ENCODE measurements at places on chromosomes 2 and 18. TPM values are rescaled to one million over a fixed set of nuclear protein-coding genes. Genes with fewer than 3 reads are reported as not detected.

- no peak overlapping the region for H3K27ac ChIP-seq
- no peak overlapping the region for H3K4me3 ChIP-seq
- no peaks in the 10 kb centered on the region for H3K4me1 ChIP-seq
- DNase-seq = no peak
- no peaks in the 10 kb centered on the region for H3K27me3 ChIP-seq
These were observed 80.2 kb downstream of the SLC8A1 start for GRCh38 chr2:40371525-40372282.

DNA sequence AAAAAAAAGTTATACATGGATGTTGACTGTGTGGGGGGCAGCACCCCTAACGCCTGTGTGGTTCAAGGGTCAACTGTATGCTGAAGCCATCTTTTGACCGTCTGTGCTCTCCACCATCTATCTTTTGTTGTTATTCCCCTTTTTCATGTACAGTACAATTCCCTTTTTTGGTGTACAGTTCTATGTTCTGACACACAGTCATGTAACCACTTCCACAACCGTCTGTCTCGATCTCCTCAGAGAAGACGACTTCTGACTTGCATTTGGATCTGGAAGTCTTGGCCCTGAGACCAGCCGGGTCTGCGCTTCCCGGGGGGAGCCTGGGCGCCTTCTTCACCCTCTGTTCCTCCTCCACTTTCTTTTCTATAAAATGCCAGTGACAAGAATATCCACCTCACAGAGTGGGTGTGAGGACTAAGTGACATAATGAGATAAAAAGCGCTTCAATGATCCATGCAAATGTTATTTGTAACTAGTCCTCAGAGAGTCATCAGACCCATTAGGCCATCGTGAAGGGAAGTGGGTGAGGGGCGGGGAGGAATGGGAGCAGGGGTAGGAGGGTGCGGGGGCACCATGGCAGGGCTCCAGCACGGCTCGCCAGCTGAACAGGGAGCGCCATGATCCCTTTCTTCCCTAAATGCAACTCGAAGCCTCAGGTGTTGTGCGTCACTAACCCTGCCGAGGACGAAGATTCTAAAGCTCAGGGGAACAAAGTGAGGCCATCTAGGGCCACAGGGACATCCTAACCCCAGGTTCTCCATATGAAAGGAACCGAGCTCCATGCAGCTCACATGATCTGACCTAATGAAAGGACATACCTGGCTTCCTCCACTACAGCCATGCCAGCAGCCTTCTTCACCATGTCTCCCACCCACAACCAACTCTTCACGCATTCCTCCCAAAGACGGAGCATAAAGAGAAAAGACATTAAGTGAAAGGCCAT is 16.6 kb downstream of the ADCY3 start:
- DNase-seq = no peak
- no peak overlapping the region for H3K4me3 ChIP-seq
- H3K27me3 ChIP-seq = no peaks in the 10 kb centered on the region
- H3K27ac ChIP-seq = no peak overlapping the region
- no peaks in the 10 kb centered on the region for H3K4me1 ChIP-seq

DNA sequence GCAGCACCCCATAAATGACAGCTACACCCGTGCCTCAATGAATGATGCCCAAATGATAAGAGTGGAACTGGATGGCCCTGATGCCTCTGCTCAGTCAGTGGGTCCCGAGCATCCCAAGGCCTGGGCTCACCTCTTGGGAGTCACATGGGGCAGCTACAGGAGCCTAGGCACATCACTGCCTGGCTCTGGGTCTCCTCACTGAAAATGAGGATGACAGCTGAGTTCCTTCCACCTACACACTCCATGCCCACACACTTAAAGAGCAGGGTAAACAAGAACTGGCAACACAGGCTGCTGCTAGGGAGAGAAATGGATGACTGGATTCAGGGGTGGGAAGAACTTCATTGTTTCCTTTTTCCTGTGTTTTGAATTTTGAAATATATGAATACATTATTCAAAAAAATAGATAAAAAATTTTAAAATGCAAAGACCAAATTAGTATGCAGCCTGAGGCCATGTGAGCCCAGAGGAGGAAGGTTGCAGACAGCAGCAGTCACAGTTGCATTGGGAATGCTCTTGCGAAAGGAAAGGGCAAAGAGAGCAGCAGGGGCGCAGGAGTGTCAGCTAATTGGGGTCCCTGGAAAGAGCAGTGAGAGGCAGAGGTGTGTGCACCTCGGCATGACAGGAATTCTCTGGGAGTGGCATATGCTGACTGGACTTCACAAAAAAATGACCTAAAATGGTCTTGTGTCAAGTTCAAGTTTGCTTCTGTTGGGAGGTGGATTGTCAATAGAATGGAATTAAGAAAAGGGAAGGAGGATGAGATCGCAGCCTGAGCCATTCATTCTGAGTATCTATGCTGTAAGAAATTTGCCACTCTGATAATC is 327.1 kb downstream of the CELF4 start:
- H3K36me3 ChIP-seq = no peaks in the 10 kb centered on the region
- no peak for DNase-seq
- no peaks in the 10 kb centered on the region for H3K4me1 ChIP-seq
- H3K27me3 ChIP-seq = no peaks in the 10 kb centered on the region

- no peak overlapping the region for H3K4me3 ChIP-seq
- no peak overlapping the region for H3K27ac ChIP-seq
- H3K36me3 ChIP-seq = no peaks in the 10 kb centered on the region
- no peaks in the 10 kb centered on the region for H3K4me1 ChIP-seq
- H3K27me3 ChIP-seq = no peaks in the 10 kb centered on the region
- no peak for DNase-seq
These were observed 11.6 kb downstream of the PDE6D start for GRCh38 chr2:231769170-231770136.

DNA sequence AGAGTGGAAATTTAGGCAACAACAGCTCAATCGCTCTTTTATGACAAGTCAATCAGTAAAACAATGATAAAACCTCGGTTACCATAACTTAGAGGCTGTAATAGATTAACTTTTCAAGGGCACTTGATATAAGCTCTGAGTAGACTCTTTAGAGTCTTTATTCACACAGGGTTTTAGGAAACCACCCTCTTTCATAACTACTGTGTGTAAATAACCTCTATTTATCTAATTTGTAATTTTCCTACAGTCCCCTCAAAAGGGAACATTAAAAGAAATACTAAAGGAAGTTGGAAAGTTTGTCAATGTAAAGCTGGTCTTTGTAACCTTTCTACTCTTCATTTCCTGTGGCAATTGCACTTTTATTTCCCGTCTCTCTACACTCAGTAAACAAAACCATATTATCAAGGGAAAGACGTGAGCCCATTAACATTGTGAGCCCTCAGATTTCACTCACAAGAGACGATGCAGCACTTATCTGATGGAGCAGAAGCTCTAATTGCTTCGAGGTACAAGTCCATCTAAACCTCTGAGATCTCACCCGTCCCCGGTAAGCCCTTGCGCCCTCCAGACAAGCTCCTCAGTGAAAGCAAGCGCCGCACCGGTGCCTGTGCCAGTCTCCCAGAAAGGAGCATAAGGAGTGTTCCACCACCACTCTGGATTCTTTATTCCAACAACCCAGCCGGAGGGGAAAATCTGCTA is 1.1 kb upstream of the HOXD1 start:
- H3K4me3 ChIP-seq = peak overlapping the region; percentile 58
- H3K36me3 ChIP-seq = no peaks in the 10 kb centered on the region
- H3K27me3 ChIP-seq = peaks cover 72% of the 10 kb centered on the region
- H3K27ac ChIP-seq = peak overlapping the region; percentile 74
- DNase-seq = no peak

- H3K27me3 ChIP-seq = no peaks in the 10 kb centered on the region
- DNase-seq = no peak
- no peaks in the 10 kb centered on the region for H3K4me1 ChIP-seq
These were observed 25.5 kb upstream of the YWHAQ start for GRCh38 chr2:9656270-9656766.

- no peaks in the 10 kb centered on the region for H3K4me1 ChIP-seq
- no peak for DNase-seq
- no peak overlapping the region for H3K27ac ChIP-seq
- H3K27me3 ChIP-seq = no peaks in the 10 kb centered on the region
- H3K36me3 ChIP-seq = no peaks in the 10 kb centered on the region
These were observed 34.9 kb upstream of the MAT2A start for GRCh38 chr2:85503851-85504777.

DNA sequence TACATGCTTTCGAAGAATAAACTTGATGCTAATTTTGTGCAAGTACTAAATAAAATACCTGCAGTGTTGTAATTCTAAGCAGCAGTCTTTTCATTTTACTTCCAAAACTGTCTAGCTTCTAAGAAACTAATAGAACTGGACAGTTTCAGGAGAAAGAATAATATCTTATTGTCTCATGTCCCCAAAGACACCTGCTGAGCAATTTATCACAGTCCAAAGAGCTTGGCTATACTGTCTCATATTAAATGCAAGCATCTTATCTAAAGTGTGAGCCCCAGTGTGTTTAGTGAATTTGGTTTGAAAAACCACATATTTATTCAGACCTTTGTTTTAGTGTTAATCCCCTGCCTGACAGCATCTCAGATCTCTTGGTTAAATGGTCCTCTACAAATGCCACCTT is 374.3 kb downstream of the TMX3 start:
- no peak overlapping the region for H3K27ac ChIP-seq
- DNase-seq = no peak
- H3K4me1 ChIP-seq = no peaks in the 10 kb centered on the region
- H3K36me3 ChIP-seq = no peaks in the 10 kb centered on the region
- no peak overlapping the region for H3K4me3 ChIP-seq

- no peak overlapping the region for H3K27ac ChIP-seq
- H3K4me3 ChIP-seq = no peak overlapping the region
- no peaks in the 10 kb centered on the region for H3K27me3 ChIP-seq
- H3K36me3 ChIP-seq = no peaks in the 10 kb centered on the region
- DNase-seq = no peak
These were observed 41.8 kb downstream of the NCK2 start for GRCh38 chr2:105786231-105787230.

GRCh38 chr2:18104595-18105224 is 226.2 kb downstream of the KCNS3 start:
- H3K27ac ChIP-seq = no peak overlapping the region

DNA sequence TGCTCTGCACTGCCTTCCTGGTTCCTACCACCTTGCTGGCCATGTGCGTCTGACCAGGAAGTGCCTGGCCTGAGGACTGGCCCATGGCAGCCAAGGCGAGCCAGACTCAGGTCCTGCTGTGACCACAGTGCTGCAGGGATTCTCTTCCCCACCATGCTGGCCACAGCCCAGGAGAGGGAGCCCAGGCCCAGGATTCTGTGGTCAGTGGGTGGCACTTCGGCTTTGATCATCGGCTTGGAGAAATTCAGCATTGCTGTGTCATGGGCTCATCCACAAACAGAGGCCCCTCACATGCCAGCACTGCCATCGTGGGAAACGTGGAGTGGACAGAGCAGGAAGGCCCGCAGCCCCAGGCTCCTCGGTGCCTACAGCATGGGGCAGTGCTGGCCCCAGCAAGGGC is 211.6 kb downstream of the SEPTIN10 start:
- H3K36me3 ChIP-seq = no peaks in the 10 kb centered on the region
- H3K4me1 ChIP-seq = no peaks in the 10 kb centered on the region
- H3K27ac ChIP-seq = no peak overlapping the region
- no peak for DNase-seq
- H3K4me3 ChIP-seq = no peak overlapping the region

DNA sequence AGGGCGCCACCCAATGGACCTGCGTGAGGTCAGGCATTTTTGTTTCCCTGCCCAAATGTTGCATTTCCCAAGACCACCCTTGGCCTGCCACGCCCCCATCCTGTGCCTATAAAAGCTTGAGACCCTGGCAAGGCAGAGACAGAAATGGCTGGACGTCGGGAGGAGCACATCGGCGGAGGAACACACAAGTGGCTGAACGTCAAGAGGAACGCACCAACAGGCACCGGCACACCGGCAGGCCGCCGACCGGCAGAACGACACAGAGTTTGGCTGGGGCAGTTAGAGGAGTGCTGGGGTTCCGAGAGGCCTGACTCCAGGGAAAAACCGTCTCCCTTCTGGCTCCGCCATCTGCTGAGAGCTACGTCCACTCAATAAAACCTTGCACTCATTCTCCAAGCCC is 35.9 kb downstream of the DCDC2C start:
- DNase-seq = no peak
- H3K27me3 ChIP-seq = no peaks in the 10 kb centered on the region
- H3K4me3 ChIP-seq = no peak overlapping the region
- no peaks in the 10 kb centered on the region for H3K36me3 ChIP-seq
- H3K4me1 ChIP-seq = no peaks in the 10 kb centered on the region

DNA sequence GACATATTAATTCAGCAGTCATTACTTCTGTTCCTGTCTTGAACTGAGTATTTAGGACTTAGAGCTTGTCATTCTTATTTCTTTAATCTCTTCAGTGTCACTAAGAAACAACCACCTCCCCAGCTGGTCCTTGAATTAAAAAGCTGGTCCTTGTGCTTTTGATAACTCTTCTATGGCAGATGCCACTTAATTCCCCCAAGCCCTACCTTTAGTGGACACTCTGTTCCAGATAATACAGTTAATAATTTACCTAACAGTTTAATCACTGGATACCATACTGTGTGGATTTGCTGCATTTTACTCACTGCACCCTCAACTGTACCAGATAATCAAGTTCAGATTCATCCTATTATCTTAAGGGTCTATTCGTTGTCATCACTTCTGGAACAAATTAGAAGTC is 73.1 kb downstream of the SKA1 start:
- no peaks in the 10 kb centered on the region for H3K36me3 ChIP-seq
- no peaks in the 10 kb centered on the region for H3K4me1 ChIP-seq
- no peak overlapping the region for H3K4me3 ChIP-seq
- no peaks in the 10 kb centered on the region for H3K27me3 ChIP-seq
- no peak overlapping the region for H3K27ac ChIP-seq
- DNase-seq = no peak

DNA sequence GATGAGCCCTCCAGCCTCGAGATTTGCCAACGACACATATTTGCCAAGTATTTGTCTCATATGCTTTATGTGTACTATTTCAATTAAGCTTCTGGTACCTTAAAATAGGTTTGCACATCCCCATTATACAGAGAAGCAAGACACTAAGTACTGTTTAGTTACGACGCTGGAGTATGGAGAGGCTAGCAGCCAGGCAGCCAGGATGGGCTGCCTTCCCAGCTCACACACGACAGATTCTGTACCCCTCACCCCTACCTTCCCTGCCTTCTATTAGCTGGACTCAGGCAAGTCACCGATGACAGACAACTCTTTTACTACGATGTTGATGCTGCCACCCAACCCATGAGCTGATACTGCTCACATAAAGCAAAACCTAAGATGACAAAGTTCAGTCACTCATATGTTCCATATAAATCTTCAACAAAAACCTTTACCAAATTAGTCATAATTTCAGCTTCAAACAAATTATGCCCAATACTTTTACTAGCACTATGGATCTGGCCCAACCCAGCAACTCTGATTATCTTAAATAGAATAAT is 17.0 kb downstream of the PDIA6 start:
- no peaks in the 10 kb centered on the region for H3K4me1 ChIP-seq
- H3K36me3 ChIP-seq = peaks cover 90% of the 10 kb centered on the region
- DNase-seq = no peak
- H3K27ac ChIP-seq = no peak overlapping the region

The KIAA2012 gene
- not detected for total RNA-seq

The KHK gene
- total RNA-seq = 4.9 TPM

The CDH20 gene
- 0.35 TPM for total RNA-seq

The TCF7L1 gene
- total RNA-seq = 21.1 TPM

The RGPD4 gene
- total RNA-seq = 0.23 TPM
